NCI-H69 (cell line): ENCODE measurements at places on chromosomes 5 and 9.

- no peak for DNase-seq
Observed at GRCh38 chr9:15531380-15531779, 20.6 kb upstream of the PSIP1 start.

DNA sequence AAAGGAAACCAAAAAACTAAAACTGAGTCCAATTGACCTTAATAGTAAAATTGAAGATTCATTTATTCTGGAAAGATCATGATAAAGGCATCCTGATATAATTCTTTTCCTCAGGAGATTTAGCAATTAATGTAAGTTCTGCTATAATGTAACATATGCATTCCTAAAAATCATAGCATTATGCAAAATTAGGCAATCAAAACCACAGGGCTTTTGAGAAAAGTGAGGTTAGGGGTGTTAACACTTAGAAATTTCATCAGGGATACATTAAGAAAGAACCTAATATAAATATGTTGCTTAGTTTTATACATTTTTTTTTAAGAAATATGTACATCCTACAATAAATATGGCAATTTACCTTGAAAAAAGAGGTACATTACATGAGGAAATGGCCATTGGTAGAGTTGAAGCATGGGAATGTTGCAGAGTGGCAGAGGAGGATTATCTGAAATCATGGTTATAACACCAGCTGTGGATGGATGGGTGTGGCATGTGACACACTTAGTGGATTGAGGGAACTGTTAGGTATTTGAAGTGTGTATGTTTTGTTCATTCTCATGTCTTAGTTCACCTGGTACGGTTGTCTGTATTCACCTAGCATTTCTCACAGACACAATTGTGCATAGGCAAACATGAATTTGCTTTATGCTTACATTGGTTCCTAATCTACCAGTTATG, 51.1 kb downstream of the CCNH start:
- DNase-seq = no peak

DNA sequence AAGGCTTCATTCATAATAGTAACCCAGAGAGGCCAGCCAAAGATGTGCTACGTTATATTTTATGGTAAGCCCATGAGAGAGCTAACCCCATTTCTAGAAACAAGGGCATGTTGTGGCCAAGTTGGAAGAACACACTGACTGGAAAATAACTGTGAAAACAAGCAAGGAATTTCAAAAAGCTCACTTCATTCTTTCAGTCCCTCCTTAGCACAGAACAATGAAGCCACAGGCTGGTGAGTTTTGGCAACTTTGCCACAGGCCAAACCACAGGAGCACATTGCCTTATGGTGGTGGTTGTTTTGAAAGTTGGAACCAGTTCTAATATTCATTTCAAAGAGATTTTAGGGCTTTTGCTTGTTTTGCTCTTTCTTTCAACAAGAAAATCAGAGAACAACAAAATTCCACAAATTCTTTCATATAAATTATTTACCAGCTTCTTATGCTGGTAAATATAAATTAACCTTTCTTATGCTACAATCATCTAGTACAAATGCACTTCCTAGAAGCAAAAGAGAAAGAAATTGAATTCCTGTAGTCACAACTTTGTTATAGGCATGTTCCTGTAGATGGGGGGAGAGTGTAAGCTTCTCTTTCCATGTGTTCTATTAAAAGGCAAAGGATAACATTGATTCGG, 225.4 kb upstream of the RFX3 start:
- no peak for DNase-seq

- peak; percentile 93 for DNase-seq
Observed at GRCh38 chr9:108565651-108566378, 290.0 kb downstream of the ACTL7B start.

GRCh38 chr9:105093685-105094084, 150.8 kb upstream of the SLC44A1 start:
- peak; percentile 37 for DNase-seq

GRCh38 chr5:160545832-160546231, 124.2 kb downstream of the PTTG1 start:
- DNase-seq = no peak

GRCh38 chr9:119252671-119253299, 116.5 kb downstream of the BRINP1 start:
- DNase-seq = no peak

GRCh38 chr5:151677776-151678545, 8.8 kb downstream of the SPARC start:
- DNase-seq = no peak

DNA sequence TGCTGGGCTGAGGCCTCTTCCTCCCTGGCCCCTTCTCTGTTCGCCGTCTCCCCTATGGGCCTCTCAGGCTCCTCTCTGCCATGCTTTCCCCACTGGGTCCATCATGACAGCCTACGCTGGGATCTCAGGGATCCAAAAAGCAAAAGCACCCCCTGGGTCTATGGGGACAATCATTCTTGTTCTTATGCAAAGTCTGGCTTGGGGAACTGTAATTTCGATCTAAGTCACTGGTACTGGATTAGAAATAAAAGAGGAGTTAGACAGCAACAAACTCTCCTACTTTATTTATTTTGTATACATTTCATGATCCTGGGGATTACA, 86.6 kb downstream of the SLC38A9 start:
- peak; percentile 15 for DNase-seq

DNA sequence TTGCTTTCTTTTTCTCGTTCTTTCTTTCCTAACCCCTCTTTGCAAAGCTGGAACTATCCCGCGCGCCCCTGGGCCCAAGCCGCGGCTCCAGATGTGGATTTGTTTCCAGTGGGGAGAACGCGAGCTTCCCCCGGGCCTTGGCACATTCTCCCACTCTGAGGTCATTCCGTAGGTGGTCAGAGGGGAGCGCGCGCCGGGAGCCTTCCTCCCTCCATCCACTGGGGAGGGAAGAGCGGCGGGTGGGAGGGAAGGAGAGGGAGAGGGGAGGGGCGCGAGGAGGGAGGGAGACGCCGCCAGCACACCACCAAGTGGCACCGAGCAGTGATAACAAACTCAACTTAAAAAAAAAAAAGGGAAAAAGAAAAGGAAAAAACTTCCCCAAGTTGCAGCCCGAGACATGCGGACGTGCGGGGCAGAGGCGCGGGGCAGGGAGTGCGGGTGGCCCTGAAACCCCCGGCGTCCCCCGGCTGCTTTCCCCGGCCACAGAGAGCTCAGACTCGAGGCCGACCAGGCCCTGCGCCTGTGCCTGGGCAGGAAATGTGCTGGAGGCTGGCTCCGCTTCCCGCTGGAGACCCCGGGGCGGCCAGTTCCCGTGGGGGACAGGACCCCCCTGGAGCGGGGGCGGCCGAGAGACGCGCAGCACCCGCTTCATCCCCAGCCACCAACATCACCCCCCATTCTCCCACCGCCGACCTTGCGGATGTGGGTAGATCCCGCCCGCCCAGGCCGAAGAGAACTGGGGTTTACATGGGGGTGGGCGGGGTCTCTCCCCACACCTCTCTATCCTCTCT, 3.1 kb downstream of the IER5L start:
- DNase-seq = peak; percentile 82

- peak; percentile 35 for DNase-seq
Observed at GRCh38 chr5:149940077-149940574, 4.5 kb downstream of the PDE6A start.

DNA sequence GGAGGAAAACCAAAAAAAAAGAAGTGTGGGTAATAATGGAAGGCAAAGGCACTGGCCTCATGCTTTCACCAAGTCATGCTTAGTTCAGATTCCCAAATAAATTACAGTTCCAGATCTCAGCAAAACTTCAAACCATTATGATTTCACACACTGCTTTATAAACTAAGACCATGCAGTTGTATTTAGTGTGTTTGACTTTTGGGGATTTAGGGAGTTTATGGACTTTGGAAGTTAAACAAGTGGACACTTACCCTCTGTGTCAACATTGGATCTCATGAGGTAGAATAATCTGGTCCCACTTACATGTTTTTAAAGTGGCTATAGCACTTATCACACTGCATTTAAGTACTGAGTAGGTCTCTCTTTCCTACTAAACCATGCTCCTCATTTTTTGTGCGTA, 3.7 kb downstream of the DNAJC25 start:
- no peak for DNase-seq

DNA sequence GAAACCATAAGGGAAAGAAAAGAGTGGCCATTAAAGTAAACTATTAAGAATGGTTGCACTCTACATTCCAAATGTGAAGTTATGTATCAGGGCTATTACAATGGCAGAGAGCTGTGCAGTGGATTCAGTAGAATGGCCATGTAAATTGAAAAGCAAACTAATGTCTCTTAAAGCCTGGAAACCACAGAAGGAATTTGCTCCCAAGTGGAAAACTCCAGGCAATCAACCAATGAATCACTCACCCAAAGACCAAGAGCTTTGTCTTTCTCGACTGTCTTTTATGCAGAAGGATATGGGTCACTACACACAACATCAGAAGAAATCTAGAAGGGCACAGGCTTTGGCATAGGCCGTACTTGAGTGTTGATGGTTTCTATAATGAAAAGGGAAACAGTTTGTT, 114.9 kb downstream of the TLE1 start:
- peak; percentile 50 for DNase-seq

DNA sequence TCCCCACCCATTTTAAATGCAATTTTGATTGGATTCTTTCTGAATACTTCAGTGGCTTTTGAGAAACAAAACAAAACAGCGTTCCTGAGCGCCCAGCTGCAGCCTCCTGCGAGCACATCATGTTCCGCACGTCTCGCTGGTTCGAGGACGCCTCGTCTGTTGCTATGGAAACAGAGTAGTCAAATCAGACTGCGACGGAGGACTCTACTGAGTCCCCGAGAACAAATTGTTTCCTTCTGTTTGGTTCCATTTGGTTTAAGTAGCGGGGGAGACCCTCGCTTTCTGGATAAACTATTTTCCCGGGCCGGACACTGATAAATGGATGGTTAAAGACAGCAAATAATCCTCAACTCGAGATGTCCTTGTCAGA, 69.0 kb downstream of the SLC28A3 start:
- DNase-seq = peak; percentile 90

- DNase-seq = no peak
Observed at GRCh38 chr5:157155297-157155696, 10.8 kb downstream of the GARIN3 start.

GRCh38 chr9:99181621-99182020, 40.1 kb downstream of the ALG2 start:
- no peak for DNase-seq

DNA sequence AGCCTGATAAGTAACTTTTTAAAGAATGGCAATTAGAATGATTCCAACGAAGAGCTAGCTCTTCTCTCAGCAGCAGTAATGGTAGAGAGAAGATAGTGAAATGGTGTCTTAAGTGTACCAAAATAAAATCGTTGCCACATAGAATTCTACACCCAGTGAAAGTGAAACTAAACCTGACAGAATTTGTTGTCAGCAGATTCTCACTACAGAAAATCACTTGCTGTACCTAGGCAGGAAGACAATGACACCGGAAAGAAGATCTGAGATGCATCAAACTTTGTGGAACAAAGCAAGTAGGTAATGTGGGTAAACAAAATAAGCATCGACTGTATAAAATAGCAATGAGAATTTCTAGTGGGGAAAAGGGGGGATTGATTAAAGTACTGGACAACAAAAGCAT, 20.7 kb upstream of the EBF1 start:
- no peak for DNase-seq

- DNase-seq = peak; percentile 11
Observed at GRCh38 chr5:16931334-16932110, 4.6 kb downstream of the MYO10 start.

DNA sequence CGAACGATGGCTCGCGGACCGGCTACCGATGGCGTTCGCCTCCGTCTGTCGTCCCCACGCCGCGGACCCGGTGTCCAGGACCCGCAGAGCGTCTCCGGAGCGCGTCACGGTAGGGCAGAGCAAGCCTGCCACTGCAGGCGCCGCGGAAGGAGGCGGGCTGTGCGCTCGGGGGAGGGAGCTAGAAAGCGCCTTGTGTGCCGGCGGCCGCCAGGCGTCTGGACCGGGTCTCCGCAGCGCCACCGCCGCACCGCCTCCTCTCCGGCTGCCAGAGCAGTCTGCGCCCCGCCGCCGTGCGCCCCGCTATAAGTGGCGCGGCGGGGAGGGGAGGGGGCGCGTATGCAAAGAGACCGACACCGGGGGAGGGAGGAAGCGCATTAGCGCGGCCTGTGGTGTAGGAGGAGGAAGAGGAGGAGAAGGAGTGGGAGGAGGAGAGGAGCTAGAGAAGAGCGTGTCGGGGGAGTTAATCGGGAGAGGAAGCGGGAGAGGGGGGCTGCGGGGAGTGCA, at the start of gene ENC1:
Gene ENC1 (minus strand): TSS at position 279 of the 504 bp plus-strand sequence. CDS start 4,243 bp downstream, outside the sequence.
- peak; percentile 99 for DNase-seq

GRCh38 chr9:107176436-107177151, 106.5 kb upstream of the RAD23B start:
- peak; percentile 92 for DNase-seq

DNA sequence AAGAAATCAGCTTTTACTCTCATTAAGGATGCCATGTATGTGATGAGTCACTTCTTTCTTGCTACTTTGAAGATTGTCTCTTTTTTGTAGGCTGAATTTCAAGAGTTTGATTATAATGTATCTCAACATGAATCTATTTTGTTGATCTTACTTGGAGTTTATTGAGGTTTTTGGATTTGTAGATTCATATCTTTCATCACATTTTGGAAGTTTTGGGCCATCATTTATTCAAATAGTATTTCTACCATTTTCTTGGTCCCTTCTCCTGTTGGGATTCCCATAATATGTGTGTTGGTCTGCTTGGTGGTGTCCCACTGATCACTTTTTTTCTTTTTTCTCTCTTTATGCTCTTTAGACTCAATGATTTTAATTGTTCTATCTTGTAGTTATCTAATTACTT, 116.3 kb downstream of the CNTLN start:
- no peak for DNase-seq

GRCh38 chr5:83715236-83716065, 5.2 kb downstream of the HAPLN1 start:
- peak; percentile 97 for DNase-seq

DNA sequence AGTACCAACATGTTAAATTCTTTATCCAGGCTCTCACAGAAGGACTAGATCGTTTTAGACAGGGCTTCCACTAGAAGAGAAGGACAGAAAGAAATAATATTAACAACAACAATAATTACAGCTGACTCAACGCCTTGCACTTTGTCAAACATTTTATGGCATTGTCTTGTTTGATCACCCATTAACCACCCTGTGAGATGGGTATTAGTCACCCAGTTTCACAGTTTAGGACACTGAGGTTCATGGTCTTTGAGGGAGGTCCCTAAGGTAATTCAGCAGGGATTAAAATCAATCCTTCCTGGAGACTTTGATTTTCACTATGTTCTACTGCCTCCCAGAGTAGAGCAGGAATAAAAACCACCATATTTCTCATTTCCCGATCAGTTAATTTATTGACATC, 51.4 kb upstream of the BNC2 start:
- peak; percentile 94 for DNase-seq
